ENCODE measurements at places on chromosomes 11 and 22. TPM values are rescaled to one million over a fixed set of nuclear protein-coding genes. Genes with fewer than 3 reads are reported as not detected.

GRCh38 chr11:118245936-118246562 is 6.1 kb downstream of the MPZL3 start:
- DNase-seq, result no peak

DNA sequence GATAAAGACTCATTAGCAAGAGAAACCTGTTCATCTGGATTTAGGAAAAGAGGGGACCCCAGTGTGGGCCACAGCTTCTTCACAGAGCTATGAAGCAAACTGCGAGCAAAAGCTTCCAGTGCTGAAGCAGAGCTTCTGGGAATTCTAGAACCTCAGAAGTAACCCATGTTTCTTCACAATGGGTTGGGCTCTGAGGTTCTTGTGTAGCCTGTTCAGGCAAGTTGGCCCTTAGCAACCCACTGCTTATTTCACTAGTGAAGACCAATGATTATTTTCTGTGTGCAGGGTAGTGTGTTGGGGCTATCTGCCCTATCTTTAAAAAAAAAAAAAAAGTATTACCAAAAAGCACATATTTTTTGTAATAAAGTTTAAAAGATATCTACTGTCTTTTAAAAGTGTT is at the start of gene ACRV1:
TSS of gene ACRV1 (minus strand) at position 101 of the 400 bp plus-strand sequence. CDS start at position 34, 67 bp downstream.
- DNase-seq, result no peak

- DNase-seq, result no peak
Measured at GRCh38 chr22:31327806-31328543, 18.2 kb downstream of the PATZ1 start.

DNA sequence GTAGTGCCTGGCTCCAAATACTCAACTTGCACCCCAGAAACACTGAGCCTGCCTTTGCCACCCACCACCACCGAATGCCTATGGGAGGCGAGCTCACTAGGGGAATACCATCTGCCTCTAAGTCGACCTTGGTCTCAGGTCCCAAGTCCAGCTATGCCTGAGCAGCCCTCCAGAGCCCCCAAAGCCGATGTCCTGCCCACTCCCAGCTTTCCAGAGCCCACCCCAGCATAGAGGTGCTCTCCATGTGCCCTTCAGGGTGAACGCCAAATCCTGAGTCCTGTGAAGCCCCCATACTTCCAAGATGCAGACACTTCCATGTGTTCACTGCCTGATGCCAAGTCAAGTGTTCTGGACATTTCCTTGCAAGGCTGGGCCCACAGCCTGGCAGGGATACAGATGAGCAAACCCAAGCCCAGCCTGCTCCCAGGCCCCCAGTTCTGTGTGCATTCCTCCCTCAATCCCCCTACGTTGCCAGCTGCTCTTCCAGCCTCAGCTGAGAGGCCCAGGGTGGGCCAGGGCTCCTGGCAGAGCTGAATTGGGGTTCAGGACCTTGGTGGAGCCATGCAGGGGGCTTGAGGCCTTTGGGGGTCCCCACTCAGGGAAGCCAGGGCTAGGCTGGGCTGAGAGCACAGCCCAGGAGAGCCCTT is 2.6 kb upstream of the KMT5B start:
- no peak for DNase-seq

Gene PLEKHB1
- 13.0 TPM for total RNA-seq

Gene THAP12
- 16.2 TPM for total RNA-seq
